SHP77 treated with DMSO at 0.1 percent for 48 hours (cell line): ENCODE measurements at places on chromosomes 2 and 18.

DNA sequence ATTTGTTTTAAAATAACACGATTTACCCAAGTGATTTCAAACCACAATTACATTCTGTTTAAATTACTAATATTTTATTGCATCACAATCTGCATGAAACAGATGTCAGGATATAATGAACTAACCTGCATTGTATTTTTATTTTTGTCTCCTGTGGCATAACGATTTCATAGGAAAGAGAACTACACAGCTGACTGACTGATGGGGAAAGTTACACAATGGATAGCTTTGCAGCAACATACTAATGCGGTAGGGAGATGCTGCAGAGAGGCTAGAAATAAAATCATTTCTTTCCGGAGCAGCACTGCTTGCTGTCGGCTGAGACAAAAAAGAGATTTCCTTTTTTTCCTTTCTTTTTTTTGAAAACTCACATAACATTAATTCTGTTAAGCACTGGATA is 36.9 kb downstream of the SCN1A start:
- no peak for DNase-seq

DNA sequence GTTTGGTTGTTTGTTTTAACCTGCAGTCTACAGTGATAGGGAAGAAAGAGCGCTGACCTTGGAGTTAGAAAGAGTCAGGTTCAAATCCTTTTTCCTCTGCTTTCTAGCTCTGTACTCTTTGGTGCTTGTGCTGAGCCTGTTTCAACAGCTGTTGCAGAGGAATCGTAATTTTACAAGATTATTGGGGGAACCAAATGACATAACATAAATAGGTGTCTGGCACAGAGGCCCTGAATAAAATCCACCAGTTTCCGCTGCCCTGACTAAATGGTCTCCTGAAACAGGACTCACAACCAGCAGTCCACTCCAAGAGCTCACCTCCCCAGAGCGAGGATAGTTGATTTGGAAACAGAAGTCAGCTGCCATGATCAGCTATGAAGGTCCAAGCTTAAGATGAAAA is 125.0 kb upstream of the CDC42EP3 start:
- no peak for DNase-seq

DNA sequence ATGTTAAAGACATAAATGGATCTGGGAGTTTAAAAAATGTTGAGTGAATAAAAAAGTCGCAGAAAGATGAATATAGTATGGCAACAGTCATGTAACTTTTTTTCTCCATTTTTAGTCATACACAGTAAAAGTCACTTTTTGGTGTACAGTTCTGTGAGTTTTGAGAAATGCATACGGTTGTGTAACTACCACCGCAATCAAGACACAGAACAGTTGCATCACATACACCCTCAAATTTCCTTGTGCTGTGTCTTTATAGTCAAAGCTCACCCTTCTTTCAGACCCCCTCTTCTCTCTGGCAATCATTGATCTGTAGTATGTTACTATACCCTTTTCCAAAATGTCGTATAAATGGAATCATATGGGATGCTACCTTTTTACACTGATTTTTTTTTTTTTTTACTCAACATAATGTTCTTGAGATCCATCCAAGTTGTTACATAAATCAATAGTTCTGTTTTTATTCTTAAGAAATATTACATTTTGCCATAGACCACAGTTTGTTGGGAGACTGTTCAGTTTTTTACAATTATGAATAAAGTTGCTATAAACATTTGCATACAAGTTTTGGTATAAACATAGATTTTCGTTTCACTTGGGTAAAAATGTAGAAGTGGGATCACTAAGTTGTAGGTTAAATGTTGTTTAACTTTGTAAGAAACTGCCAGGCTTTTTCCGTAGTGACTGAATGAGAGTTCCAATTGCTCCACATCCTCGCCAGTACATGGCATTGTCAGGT is 35.4 kb upstream of the AGFG1 start:
- no peak for DNase-seq

DNA sequence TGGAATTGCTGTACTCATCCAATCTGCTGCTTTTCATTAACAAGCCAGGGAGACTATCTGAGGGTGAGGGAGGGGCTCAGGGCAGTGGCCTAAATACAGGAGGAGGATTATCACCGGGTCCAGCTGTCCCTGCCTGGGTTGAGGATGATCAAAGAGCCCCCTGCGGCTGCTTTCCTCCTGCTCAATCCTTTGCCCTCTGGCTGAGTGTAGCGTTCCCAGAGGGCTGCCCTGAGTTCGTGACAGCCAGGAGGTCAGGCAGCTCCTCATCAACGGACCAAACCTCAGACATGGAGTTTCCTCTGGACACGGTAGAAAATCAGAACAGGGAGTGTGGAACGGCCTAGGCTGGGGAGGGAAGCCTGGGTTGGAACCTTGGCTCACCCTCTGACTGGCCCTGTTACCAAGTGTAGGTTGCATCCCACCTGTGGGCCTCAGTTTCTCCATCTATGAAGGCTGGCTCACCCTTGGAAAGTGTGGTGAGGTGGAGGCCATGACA is 23.5 kb downstream of the CIB4 start:
- DNase-seq, result no peak

DNA sequence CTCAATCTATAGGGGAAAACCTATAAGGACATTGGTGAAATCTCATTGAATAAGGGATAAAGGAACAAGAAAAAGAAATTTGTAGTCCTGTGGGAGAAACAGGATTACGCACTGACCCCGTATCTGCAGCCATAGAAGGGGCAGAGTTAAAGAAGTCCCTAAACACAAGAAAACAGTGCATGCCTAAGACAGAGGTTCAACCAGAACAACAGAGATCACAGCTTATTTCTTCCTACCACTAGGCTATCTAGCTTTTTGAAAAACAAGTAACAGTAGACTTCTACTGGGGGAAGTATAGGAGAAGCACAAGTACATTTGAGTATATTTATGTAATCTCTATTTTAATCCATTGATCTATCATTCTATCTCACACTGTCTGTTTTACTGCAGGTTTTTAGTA is 485.2 kb upstream of the REG3G start:
- DNase-seq, result no peak

- no peak for DNase-seq
Observed at GRCh38 chr2:21229302-21229701, 105.5 kb downstream of the TDRD15 start.

DNA sequence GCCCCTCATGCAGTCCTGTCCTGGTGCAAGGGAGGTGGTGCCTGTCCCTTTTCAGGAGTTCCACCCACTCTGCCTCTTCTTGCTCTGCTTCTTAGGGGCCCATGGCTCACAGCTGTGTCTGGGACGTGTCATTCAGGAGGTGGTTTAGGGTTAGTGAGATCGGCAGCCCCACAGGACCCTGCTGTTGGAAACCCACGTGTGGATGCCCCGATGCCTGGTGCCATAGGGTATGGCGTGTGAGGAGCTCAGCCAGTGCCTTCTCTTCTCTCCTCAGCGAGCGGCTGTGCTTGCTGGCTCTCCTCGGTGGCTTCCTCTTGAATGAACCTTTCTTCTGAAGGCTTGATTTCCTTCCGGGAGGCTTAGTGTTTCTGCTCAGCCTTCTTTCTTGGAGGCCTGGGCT is 55.2 kb downstream of the LDLRAD4 start:
- no peak for DNase-seq
